ENCODE measurements at places on chromosomes 3 and 15. TPM values are rescaled to one million over a fixed set of nuclear protein-coding genes. Genes with fewer than 3 reads are reported as not detected.

GRCh38 chr15:69194025-69194827, 33.8 kb downstream of the GLCE start:
- DNase-seq, result no peak

The NUP210 gene
- total RNA-seq, result 150 TPM

The ZDHHC23 gene
- total RNA-seq, result 3.3 TPM

DNA sequence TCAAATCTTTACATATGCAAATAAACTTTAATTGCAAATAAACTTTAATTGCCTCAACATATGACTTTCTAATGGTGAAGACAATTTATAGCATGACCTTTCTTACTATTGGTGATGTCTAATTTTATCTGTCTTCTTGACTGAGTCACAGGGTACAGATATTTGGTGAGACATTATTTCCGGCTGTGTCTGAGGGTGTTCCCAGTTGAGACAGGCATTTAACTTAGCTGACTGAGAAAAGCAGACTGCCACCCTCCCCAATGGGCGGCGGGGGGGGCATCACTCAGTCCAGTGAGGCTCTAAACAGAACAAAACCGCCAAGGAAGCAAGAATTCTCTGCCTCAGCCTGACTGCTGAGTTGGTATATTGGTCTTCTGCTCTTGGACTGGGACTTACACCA, 160.0 kb downstream of the TBL1XR1 start:
- no peak for DNase-seq

The XCR1 gene
- total RNA-seq, result 0.13 TPM

The CP gene
- total RNA-seq, result 1.2 TPM

The GRIP2 gene
- not detected for total RNA-seq

- DNase-seq, result peak; percentile 23
Observed at GRCh38 chr3:58994746-58995330, 55.0 kb downstream of the CFAP20DC start.

DNA sequence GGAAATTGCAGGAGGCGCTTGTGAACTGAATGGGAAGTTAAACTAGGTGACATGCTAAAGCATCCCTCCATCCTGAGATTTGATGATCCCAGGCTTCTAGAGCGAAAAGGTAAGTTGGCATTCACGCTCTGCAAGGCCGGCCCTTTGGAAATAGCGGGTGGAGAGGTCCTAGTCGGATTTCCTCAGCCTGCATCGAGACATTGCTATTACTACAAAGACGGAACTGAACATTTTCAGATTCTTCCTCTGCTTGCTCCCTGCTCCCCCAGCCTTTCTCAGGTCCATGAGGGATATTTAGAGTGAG, 77.7 kb downstream of the DGKG start:
- no peak for DNase-seq

The EFCAB12 gene
- 0.61 TPM for total RNA-seq

GRCh38 chr15:90143166-90143655, 40.9 kb upstream of the IDH2 start:
- no peak for DNase-seq

The SERPINI2 gene
- 0.33 TPM for total RNA-seq

DNA sequence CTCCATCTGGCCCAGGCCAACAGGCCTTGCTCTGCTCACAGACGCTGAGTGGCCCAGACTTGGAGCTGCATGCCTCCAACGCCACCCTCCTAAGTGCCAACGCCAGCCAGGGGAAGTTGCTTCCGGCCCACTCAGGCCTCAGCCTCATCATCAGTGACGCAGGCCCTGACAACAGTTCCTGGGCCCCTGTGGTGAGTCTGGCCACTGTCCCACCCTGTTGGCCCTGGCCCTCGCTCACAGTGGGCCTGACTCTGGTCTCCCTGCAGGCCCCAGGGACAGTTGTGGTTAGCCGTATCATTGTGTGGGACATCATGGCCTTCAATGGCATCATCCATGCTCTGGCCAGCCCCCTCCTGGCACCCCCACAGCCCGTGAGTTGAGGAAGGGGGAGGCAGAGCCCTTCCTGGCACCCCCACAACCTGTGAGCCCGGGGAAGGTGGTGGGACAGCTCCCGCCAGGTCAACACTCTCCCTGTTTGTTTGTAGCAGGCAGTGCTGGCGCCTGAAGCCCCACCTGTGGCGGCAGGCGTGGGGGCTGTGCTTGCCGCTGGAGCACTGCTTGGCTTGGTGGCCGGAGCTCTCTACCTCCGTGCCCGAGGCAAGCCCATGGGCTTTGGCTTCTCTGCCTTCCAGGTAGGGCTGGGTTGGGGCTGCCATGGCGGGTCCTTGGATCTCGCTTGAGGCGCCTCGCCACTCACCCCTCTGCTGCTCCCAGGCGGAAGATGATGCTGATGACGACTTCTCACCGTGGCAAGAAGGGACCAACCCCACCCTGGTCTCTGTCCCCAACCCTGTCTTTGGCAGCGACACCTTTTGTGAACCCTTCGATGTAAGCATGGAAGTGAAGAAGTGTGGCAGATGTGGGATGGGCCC, 10.0 kb downstream of the NT5DC2 start:
- DNase-seq, result no peak

DNA sequence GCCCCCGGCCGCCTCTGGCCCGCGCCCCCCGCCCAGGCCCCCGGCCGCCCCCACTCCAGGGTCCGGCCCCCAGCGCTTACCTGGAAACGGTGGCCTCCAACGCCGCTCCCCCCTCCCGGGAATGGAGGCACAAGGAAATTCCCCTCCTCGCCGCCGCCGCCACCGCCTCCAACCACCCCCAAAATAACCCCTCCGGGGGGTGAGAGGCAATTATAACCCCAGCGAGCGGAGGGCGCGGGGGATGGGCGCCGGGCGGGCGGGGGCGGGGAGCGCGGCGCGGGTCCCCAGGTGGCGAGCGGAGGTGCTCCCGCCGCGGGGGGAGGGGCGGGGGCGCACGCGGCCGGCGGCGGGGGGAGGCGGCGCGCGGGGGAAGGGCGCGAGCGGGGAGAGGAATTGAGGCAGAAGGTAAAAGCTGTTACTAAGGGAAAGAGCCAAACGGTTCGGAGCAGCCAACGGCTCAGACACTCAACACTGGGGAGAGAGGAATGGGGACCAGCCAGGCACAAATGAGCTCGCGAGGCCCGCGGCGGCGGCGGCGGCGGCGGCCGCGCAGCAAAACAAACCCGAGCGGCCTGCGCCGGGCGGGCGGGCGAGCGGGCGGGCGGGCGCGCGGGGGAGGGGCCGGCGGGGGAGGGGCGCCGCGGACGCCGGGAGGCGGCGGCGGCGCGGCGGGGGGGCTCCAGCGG, at the start of gene TBL1XR1:
Gene TBL1XR1 (minus strand): TSS at position 442 of the 686 bp plus-strand sequence. CDS start 132,505 bp downstream, outside the sequence.
- DNase-seq, result no peak

- no peak for DNase-seq
Observed at GRCh38 chr3:16305111-16305541, 40.1 kb downstream of the OXNAD1 start.

GRCh38 chr3:118766306-118766669, 268.4 kb downstream of the IGSF11 start:
- DNase-seq, result no peak

- no peak for DNase-seq
Observed at GRCh38 chr3:41450416-41451231, 251.3 kb downstream of the CTNNB1 start.

DNA sequence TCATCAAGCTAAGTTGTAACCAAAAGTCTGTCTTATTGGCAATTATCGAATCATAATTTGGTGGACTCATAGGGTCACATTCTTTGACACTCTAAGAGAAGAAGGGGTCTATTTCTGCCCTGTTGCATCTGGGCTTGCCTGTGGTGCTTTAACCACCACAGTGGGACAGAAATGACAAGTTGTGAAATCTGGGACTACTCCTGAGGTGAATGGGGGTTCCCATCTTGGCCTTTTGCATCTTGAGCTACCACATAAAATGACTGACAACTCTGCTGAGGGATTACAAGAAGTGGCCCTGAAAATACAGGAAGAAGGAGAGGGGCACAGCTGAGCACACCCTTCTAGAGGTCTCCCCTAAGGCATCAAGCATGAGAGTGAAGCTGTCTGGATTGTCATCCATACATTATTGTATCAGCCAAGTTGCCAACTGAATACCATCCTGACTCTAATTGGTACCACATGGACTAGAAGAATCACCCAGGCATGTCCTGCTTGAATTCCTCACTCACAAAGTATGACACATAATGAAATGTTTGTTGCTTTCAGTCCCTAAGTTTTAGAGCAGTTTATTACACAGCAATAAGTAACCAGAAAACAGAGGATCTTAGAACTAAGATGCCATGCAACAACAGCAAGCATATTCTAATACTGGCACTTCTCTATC, 306.5 kb downstream of the ROBO1 start:
- no peak for DNase-seq

The DCP1A gene
- total RNA-seq, result 18.9 TPM

The SPG21 gene
- total RNA-seq, result 64.9 TPM

DNA sequence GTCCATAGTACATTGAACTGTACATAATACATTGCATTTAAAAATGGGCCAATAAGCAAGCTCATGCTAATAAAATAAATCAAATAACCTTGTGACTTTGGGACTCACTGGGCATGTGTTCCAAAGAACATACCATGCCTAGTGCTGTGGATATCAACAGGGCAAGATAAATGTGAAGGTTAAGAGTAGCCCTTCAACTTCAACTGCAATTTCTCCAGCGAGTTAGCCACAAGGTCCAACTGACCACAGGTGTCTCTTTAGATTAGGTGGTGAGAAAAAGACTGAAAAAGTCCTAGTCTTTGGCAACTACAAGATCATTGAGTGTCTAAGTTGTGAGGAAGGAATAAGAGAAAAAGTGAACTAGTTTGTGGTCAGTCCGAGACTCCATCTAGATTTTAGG, 78.3 kb upstream of the ATP11B start:
- DNase-seq, result no peak

GRCh38 chr15:79919749-79920511, 23.1 kb upstream of the MTHFS start:
- DNase-seq, result no peak

GRCh38 chr15:67840749-67841512, 1.1 kb upstream of the RNU6-1 start:
- no peak for DNase-seq

DNA sequence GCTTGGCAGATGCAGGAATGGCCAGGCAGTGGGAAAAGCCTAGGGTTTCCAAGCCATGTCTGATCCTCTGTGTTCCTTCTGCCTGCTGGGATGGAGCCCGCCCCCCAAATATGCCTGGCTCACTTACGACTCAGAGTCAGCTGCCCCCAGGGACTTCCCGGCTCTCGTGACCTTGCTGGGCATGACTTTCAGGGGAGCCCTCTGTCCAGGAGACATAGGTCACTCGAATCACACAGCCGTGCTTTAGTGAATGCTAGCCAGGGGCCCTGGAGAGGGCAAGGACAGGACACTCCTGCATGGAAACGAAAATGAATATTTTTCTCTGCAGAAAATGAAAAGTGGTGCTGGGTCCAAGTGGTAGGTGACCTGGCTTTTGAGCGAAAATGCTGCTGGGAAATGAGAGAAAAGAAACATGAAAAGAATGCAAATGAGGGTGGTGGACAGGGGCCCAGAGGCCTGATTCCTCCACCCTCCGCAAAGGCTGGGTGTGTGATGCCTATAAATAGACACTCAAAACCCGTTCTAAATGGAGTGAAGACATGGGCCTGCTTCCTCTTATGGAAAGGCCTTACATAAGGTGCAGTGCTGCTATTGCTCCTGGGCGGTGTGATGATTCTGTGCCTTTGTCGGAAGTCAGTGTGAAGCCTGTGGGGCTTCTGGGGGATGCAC, 107.4 kb downstream of the APBA2 start:
- no peak for DNase-seq

DNA sequence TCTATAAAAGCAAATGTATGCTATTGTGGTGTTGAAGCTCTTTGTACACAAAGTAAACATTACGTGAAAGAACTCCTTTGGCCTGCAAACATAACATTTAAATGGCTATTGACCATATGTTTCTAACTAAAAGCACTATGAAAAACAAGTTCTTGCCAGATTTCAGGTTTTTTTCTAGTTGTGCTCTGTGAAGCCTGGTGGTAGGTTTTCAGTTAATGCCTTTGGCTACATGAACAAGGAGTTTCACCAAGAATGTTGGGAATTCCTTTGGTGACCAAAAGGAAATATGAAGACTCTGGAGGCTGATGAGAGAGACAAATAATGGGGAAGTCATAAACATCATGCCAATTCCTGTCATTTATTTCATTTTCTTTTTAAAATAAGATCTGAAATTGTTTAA, 66.0 kb downstream of the RBMS3 start:
- no peak for DNase-seq

The ADCY5 gene
- not detected for total RNA-seq

GRCh38 chr3:151398895-151399294, 14.3 kb upstream of the P2RY12 start:
- no peak for DNase-seq

The LRRIQ4 gene
- total RNA-seq, result 0.15 TPM

The CPNE4 gene
- 0.54 TPM for total RNA-seq

The ASB7 gene
- total RNA-seq, result 11.7 TPM

GRCh38 chr3:76242886-76243753, 457.8 kb upstream of the ZNF717 start:
- DNase-seq, result no peak

The CEP97 gene
- total RNA-seq, result 11.5 TPM

The SPRED1 gene
- 0.40 TPM for total RNA-seq

- DNase-seq, result no peak
Observed at GRCh38 chr3:145942052-145942451, 218.9 kb downstream of the PLOD2 start.

All from GM12878 (cell line).